ENCODE measurements at places on chromosomes 1 and 21.

- no peak for DNase-seq
Measured at GRCh38 chr1:223031733-223032601, 111.1 kb downstream of the TLR5 start.

GRCh38 chr1:160546942-160547341, 23.9 kb upstream of the SLAMF6 start:
- DNase-seq, result no peak

DNA sequence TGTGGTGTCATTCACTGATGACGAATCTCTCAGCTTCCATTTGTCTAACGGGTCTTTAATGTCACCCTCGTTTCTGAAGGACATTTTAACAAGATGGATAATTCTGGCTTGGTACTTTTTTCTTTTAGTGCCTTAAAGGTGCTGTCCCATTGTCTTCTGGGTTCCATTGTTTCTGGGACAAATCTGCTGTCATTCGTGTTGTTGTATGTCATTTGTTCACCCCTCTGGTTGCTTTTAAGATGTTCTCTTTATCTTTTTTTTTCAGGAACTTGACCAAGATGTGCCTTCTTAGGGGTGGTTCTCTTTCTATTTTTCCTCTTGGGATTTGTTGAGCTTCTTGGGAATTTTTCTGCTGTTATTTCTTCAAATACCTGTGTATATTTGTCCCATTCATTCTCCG, 14.0 kb upstream of the MMEL1 start:
- no peak for DNase-seq

- no peak for DNase-seq
Measured at GRCh38 chr1:214019499-214019898, 31.7 kb downstream of the PROX1 start.

Measured in stimulated activated naive CD8-positive, alpha-beta T cell treated with anti-CD3 and anti-CD28 coated beads, Interleukin-15, amount 100 ng/mL, for 72 hours (primary cell).